ENCODE measurements at places on chromosomes 6 and 20.

- DNase-seq, result no peak
Observed at GRCh38 chr20:20759132-20759531, 46.7 kb upstream of the RALGAPA2 start.

- no peak for DNase-seq
Observed at GRCh38 chr6:89483111-89483720, 50.3 kb downstream of the ANKRD6 start.

DNA sequence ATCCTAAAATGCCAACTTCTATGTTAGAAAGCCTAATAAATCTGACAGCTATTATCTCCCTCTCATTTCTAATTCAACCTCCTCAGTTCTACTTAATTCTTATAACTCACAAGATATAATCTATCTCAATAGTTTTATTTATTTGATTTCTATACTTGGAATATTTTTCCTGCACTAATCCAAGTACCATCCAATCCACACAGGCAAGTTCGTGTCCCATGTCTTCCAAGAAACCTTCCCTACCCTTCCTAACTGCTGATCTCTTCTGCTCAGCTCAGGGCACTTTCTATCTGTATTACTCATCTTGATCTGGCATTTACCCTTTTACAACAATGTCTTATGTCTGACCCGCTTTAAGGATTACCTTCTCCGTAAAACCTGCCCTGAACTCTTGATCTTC lies 18.2 kb downstream of the NCOA5 start:
- no peak for DNase-seq

DNA sequence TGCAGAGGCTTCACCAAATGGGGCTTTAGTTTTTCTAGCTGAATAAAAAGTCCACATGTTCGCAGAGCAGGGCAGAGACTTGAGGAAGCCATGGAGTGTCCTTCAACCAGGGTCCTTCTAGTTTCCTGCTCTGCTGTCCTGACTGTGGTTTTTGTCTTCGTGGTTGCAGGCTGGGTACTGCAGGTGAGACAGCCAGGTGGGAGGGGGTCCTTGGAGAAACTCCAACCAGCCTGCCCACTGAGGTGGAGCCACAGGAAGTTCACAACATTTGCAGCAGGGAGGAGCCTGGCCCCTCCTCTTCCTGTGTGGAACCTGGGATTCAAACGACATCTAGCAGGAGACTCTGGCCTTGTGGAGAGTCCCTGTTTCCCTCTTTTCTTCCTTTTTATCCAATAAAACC lies 68.8 kb upstream of the MYLIP start:
- no peak for DNase-seq

DNA sequence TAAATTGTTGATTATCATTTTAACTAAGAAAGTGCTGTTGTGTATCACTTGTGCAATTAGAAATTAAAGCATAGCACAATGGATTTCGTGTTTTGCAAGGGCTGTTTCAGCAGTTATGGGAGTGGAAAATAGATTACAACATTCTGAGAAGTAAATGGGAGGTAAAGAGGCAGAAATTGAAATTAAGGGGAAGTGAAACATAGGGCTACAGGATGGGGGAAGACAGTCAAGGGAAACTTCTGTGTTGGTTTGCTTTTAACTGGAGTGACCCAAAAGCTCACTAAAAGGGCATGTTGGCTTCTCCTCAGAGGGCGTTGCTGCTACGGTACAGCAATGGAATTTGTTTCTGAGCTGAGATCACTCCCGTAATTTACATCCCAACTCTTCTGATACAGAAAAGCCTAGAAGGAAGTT lies 147.5 kb downstream of the BCAS1 start:
- DNase-seq, result no peak

DNA sequence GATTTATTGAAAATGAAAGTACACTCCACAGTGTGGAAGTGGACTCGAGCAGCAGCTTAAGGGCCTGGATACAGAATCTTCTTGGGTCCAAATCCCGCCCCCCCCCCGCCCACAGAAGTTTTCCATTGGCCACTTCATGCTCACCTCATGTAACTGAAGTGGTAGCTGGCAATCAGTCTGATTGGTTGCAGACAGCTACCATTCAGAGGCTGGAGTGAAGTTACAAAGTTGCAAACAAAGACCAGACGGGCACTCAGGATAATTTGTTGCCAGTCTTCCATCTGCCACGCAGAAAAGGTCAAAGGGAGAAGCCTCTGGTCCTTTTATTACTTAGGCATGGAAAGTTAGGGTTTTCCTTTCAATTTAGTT lies 25.8 kb upstream of the FABP7 start:
- no peak for DNase-seq

GRCh38 chr6:101021504-101021903 lies 140.4 kb upstream of the ASCC3 start:
- no peak for DNase-seq

Data from stimulated activated naive CD4-positive, alpha-beta T cell treated with Interleukin-2 at 50 U/mL for 16 hours (primary cell).